Urinary bladder (tissue), 4 donors: ENCODE measurements at places on chromosomes 3 and 15.

DNA sequence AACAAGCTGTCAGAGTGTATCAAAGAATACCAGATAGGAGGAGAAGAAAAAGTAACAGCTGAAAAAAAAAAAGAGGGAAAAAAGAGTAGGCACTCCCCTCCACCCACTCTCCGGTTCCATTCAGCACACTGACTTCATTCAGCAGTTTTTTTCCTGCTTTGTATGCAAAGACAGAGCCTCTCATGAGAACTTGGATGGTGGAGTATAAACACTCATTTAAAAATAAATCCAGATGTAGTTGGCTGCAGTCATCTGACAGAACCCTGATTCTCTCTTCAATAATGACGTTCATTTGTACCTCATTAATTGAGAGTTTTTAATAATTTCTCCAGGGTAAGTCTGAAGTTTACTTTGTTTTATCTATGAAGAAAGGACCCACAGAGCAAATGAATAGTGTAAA lies 81.0 kb downstream of the TMEM108 start:
- no peak for DNase-seq

GRCh38 chr3:150180334-150180733 lies 209.6 kb upstream of the PFN2 start:
- DNase-seq, result no peak

DNA sequence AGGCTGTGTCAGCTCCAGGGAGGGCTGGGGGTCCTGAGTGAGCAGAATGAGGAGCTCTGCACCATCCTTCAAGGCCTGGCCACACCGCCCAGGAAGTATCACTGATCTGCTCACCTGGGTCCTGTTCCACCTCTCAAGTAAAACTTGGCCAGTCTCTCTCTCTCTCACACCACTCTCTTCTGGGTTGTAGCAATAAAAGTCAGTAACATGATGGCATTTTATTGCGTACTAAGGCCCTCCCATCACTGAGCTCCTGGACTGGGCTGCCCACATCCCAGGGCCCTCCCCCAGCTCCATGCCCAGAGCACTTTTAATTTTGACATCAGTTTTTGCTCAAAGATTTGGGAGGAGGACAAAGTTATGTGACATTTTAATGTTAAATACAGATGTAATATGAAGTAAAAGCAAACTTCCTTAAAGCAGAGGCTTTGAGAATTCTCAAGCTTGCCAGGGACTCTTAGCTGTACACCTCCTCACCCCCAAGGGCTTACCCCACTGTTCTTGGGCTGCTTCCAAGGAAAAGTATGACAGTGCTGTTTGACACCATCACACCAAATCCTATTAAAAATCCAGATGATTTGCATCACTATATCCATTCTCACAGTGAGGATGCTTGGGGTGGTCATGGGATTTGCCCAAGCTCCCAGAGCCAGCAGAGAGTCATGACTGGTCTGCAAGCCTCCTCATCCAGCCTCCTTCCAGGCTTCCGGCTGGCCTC lies 105.1 kb upstream of the SLCO2A1 start:
- no peak for DNase-seq

GRCh38 chr3:4717363-4717740 lies 224.2 kb downstream of the ITPR1 start:
- no peak for DNase-seq

- DNase-seq, result no peak
Observed at GRCh38 chr3:188534633-188535032, 380.7 kb downstream of the LPP start.
